Caki2 (cell line): ENCODE measurements at places on chromosomes 7 and 10. TPM values are rescaled to one million over a fixed set of nuclear protein-coding genes. Genes with fewer than 3 reads are reported as not detected.

DNA sequence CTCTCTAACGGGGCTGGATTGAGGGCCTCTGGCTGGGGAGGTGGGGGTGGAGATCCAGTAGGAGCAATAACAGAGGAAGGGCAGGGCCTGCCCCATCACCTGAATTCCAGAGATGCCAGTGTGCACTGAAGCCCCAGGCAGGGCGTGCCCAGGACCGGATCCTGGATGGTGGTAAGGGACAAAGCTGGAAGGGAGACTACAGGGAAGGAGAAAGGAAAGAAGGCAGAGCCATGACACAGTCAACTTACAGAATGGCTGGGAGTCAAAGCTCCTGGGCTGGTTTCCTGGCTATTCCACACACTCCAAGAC is 666 bp downstream of the TMEM139 start:
- DNase-seq = peak; percentile 86

DNA sequence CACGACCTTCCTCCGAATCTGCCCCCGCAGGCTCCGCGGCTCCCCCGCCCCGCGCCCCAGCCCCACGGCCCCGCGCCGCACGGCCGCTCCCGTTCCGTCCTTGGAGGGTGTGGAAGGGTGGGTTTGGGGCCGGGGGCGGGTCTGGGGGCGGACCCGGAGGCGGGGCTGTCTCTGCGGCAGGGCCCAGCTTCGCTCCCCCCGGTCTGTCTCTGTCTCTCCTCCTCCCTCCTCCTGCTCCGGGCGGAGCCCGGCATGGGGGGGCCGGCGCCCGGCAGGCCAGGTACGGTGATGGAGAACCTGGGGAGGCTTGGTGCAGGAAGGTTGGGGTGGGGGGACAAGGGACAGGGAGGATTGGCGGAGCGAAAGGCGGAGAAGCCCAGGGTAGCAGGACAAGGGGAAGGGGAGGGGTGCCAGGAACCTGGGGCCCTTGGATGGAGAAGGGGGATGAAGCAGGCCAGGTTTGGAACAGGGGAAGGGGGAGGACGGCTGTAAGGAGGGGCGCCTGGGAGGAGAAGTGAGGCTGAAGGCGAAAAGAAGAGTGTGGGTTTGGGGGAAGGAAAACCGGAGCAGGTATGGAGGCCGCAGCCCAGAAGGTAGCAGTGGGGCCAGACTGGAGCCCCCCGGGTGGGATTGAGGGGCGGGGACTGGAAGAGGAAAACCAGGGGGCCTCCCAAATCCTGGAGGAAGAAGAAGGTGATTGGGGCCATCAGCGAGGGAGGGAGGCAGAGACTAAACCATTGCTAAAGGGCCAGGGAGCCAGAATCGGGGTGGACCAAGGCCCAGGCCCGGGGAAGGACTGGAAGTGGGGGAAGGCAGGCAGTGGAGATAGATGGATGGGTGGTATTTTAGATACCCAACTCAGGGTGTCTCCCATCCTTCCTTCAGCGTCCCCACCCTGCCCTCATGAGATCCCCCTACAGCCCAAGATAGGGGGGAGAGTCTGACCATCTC is at the start of gene NYAP1:
TSS of gene NYAP1 (plus strand) at position 206 of the 951 bp plus-strand sequence. CDS start 1,385 bp downstream, outside the sequence.
- DNase-seq = peak; percentile 36

- no peak for DNase-seq
These were observed 235.9 kb downstream of the FOXP2 start for GRCh38 chr7:114650491-114650890.

GRCh38 chr7:157564517-157565177 is 227.8 kb downstream of the DNAJB6 start:
- DNase-seq = peak; percentile 78

Gene ZNF804B
- total RNA-seq = not detected in 2 replicates

DNA sequence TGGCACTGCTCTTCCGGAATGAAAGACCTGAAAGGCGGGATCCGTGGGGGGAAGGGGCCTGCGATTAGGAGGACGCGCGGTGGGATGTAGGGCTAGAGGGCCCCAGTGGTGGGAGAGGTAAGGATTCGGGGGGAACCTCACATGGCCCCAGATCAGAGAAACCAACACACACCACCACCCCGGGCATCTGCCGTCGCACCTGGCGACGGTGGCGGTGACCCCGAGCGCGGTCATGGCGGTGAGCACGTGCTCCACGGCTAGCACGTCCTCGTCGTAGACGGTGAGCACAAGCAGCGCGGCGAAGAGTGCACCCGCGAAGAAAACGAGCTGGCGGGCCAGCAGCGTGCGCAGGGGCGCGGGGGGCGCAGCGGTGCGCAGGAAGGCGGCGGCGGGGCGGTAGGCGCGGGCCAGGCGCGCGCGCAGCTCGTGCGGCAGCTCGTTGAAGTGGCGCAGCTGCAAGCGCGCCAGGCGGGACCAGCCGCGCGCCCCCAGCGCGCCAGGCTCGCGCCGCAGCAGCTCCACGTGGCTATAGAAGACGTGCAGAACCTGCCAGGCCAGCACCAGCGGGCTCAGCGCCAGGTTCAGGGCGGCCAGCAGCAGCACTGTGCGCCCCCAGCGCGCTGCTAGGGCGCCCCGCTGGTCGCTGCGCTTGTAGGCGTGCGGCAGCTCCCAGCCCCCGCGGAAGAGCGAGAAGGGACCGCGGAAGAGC is 5.7 kb downstream of the ATG9B start:
- DNase-seq = no peak

Gene NPY4R2
- not detected in 2 replicates for total RNA-seq
